ENCODE measurements at places on chromosomes 12 and 14.

DNA sequence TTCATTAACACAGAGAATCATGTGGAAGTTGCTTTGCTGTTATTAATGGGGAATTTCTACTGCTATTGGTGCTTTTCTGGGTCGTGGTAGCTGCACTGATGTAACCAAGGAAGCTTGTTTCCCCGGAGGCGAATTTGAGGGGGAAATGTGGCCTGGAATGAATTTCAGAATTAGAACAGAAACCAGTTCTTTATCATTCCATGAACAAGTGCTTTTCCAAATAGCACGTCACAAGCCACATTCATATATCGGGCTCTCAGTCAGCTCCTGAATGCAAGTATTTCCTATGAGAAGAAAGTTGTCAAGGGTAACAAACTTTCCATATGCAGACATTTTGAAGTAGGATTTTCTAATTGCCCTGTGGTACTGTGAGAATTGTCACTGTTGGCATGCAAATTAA, 1353.2 kb downstream of the AACS start:
- DNase-seq, result no peak

DNA sequence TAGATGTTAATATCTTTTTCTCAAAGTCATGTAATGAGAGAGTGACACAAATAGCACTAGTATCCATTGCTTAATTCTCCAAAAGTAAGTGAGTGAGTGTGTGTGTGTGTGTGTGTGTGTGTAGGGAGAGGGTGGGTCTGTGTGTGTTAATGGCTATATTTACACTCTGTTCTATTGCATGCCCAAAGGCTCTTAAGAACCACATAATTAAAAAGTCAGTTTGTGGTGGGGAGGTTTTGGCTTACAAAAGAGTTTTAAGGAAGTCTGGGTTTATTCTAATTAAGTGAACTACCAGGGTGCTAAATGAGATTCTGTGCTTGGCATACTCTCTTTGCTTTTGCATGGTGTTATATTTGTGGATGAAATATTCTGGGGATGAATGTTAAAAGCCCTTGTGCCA, 1897.6 kb upstream of the FLRT2 start:
- DNase-seq, result no peak

GRCh38 chr12:5881666-5882065, 63.4 kb downstream of the ANO2 start:
- DNase-seq, result no peak

- no peak for DNase-seq
These were observed 268.9 kb upstream of the ATP2B1 start for GRCh38 chr12:89977405-89978085.

- DNase-seq, result peak; percentile 51
These were observed 74.3 kb upstream of the ARID2 start for GRCh38 chr12:45655186-45655585.

DNA sequence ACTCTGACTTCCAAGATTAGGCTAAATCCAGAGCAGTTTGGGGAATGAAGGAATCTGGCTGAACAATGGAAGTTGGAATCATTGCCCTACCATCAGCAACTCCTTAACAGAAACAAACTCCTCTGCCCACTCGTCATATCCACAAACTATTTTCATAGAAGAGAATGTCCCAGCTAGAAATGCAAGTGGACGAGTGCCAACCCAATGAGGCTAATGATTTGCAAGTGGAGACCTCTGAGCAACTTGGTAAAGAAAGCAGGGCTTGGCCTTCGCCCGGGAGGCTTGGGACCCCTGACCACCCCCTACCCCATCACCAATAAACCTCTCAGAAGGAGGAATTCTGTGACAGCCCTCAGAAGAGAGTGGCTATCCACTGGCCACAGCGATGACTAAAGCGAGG, 40.0 kb upstream of the DDX11 start:
- no peak for DNase-seq
